ENCODE measurements at places on chromosomes 4 and X.

DNA sequence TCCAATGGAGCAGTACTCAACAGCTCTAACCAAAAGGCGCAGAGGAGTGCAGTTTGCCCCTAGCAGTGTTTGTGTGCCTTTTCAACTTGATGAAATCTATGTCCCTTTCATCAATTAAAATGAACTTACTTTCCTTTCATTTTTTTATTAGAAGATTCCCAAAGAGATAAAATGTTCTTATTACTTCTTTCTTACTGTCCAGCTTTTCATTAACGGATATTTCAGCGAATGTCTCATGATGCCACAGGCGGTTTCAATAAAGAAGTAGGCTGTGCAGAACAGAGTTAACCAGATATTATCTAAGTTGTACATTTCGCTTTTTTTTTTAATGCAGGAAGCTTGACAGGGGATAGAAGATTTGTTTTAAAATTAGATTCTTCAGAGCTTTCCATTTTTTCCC is 3.4 kb upstream of the MAOB start:
- DNase-seq: no peak

GRCh38 chrX:132115792-132116191 is 12.0 kb downstream of the FRMD7 start:
- no peak for DNase-seq

GRCh38 chr4:11506194-11506593 is 77.5 kb upstream of the HS3ST1 start:
- DNase-seq: no peak

DNA sequence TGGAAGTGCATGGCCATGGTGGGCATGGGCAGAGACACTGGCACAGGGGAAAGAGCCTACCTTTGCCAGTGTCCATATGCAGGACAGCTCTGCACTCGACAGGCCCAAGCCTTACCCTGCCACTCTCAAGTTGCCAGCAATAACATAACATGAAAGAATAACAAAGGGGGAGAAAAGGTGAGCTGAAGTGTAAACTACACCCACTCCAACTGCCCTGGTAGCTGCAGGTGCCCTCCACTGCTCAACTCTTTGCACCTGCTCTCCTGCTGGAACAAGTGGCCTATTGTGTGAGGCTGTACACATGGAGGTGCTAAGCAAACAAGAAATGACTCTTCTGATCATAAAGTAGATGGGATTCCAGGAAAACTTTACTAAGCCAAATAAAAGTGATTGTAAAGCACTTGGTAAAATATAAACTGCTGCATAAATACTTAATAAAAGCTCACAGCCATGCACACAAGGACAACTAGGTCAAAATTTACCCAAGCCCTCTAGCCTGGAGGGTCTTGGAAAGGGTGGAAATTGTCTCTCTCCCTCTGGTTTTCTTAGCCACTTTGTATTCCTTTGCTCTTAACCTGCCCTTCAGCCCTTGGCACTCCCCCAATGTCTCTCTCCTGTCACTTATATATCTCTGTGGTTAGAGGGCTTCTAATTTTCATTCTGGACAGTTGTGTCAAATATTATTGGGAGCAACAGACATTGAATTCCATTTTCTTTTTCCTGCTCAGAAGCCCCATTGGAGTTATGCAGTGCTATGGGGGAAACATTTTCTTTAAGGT is 261.2 kb upstream of the GPC4 start:
- no peak for DNase-seq

GRCh38 chr4:19030048-19030447 is 1008.5 kb upstream of the LCORL start:
- no peak for DNase-seq

DNA sequence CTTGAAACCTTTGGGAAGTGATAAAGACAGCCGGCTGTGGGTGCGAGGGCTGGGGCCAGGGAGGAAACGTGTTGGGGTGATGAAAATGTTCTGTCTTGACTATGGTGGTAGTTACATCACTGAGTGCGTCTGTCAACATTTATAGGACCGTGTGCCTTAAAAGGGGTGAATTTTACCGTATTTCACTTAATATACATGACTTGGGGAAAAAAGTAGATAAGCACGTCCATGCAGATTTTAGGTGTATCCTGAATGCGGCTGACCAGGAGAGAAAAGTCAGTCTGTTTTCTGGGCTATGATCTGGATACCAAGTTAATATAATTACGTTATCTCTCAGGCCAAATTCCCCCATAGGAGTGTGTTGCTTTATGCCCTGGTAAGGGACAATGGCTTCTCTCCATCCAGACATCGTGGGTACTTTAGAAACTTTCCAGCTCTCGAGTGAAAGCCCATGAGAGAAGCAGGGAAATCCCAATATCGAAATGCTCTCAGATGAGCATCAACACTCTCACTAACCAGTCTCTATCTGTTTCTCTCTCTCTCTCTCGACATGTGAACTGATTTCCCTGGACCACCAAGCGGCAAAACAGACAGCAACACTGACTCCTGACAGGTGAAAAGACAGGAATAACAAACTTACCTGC is 71.5 kb downstream of the IRF2 start:
- DNase-seq: no peak

- DNase-seq: no peak
These were observed 17.5 kb upstream of the USP9X start for GRCh38 chrX:41067721-41068120.

- no peak for DNase-seq
These were observed 192.7 kb upstream of the C1QTNF7 start for GRCh38 chr4:15235135-15235534.

- DNase-seq: no peak
These were observed 1869.7 kb downstream of the STIM2 start for GRCh38 chr4:28730304-28730703.

DNA sequence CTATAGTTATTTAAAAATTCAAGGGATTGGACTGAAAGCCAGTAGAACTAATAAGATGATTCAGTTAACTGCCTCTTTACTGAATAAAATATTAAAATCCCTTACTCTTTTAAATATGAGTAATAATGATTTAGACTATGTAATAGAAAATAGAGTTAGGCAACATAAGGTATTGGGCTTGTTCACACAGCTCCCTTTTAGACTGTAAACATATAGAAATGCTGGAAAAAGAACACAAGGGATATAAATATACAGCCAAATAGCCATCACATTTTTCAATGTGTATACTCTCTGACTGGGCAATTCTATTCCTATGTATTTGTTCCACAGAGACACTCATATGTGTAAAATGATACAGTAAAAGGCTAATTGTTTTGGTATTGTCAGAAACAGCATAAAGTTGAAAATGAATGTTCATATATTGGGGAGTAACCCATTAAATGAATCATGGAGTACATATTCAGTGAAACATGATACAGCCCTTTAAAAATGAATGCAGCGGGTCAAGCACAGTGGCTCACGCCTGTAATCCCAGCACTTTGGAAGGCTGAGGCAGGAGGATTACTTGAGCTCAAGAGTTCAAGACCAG is 129.8 kb downstream of the TBC1D19 start:
- no peak for DNase-seq

DNA sequence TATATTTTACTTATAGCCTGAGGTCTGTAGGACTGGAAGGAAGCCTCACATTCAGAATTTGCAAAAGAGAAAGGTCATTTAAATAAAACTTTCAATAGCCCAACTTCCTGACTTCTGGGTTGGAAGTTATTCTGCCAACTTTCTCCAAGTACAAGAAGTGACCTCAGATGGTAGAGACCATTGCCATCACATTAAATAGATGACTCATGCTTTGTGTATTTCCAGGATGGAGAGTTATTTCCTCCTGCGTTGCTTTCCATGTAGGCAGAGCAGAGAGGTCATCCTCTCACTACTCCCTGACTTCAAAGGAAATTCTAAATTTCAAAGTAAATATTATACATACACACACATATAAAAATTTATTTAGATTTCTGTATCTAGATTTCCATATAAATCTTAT is 73.0 kb upstream of the NR3C2 start:
- no peak for DNase-seq

- no peak for DNase-seq
These were observed 5.4 kb upstream of the TAPT1 start for GRCh38 chr4:16231570-16232245.

GRCh38 chr4:108276690-108277089 is 108.0 kb upstream of the LEF1 start:
- no peak for DNase-seq

- DNase-seq: no peak
These were observed 213.6 kb downstream of the CBLL2 start for GRCh38 chrX:22486296-22486695.

DNA sequence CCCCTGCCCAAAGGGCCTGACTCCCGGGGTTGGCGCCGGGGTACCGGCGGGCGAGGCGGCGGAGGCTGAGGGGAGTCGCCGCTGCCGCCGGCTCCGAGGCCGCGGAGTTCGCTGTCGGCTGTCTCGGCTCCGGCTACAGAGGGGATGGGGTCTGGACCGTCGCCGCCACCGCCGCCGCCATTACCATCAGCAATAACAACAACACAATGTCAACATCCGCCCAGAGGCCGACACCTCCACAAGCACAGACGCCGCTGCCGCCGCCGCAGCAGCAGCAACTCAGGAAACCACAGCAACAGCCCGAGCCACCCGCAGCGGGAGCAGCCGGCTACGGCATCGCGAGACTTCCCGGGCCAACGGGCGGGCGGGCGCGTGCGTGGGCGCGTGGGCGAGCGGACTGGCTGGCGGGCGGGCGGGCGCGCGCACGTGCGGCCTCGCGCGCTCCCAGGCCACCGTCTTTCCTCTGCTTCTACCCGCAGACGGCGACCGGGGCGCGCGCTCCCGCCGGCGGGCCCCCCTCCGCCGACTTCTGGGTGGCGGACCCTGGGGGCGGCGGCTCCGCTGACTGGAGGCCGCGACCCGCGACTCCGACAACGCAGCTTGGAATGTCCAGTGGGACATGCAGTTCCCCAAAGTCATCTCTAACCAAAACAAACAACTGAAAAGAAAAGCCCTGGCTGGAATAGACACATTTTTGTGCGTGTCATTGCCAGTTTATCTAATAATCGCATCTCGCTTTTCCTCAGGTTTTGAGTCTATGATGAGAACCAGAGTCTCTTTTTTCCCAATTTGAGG is at the start of gene CHIC2:
Gene CHIC2, minus strand, starts transcription at position 289 of the 795 bp plus-strand sequence. CDS start 305 bp downstream, outside the sequence.
- peak; percentile 89 for DNase-seq

GRCh38 chr4:6263526-6264224 is 6.0 kb upstream of the WFS1 start:
- no peak for DNase-seq

GRCh38 chr4:19983072-19983471 is 268.6 kb upstream of the SLIT2 start:
- DNase-seq: no peak

DNA sequence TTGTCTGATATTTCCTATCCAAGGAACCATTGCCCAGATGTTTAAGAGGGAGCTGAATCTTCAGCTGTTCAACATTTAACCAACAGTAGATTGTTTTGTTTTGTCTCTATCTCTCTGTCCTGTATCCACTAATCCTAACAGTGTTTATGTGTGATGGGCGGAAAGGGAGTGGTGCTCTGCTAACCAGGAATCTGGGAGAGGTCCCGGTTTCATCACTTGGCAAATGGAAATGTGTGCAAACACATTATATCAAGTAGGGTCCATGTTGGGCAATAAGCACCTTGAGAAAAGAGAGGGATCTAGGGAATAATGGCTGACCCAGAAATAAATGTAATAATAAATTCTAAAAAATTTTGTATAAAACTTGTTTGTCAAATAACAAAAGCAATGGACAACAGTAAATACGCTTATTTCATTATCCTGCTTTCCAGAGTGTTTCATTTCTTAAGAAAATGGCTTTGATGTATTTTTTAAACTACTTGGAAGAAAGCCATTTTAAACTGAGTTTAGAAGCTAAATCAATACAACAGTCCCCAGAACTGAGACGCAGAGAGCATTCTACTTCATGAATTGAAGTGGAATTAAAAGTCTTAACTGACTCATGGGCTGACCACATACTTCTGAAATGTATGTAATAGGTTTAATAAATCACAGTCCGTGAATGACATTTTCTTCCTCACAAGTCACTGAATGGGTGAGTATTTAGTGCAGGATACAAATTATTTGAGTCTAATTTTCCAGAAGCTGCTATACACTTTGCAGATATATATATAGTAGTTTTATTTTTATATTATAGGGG is 55.8 kb downstream of the EMCN start:
- no peak for DNase-seq

DNA sequence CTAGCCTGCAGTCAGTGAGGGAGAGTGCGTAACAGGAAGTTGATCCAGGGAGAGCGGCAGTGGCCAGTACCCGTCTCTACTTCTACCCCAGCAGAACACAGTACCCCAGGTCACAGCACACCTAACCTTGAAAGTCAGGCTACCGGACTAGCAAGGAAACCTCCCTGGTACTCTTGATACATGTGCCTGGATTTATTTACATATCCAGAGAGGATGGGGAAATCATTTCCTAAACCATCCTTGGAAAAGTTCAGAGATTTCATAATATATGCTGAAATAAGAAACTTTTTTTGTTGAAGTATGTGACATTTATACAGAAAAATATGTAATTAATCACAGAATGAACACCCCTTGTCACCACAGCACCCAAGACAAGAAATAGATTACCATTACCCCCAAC is 24.5 kb downstream of the PRIMPOL start:
- no peak for DNase-seq

- DNase-seq: no peak
These were observed 200.7 kb upstream of the IL15 start for GRCh38 chr4:141435446-141436225.

GRCh38 chr4:116197317-116197809 is 888.0 kb downstream of the TRAM1L1 start:
- no peak for DNase-seq

DNA sequence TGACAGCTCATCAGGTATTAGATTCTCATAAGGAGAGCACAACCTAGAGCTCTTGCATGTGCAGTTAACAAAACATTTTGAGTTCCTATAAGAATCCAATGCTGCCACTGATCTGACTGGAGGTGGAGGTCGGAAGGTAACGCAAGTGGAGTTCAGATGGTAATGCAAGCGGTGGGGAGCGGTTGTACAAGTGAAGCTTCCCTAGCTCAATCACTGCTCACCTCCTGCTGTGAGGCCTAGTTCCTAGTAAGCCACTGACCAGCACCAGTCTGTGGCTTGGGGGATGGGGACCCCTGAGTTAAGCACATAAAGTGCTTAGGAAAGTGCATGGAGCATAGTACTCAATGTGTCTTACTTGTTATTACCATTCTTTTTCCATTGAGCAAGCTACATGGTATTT is 983.2 kb upstream of the IGFBP7 start:
- DNase-seq: no peak

DNA sequence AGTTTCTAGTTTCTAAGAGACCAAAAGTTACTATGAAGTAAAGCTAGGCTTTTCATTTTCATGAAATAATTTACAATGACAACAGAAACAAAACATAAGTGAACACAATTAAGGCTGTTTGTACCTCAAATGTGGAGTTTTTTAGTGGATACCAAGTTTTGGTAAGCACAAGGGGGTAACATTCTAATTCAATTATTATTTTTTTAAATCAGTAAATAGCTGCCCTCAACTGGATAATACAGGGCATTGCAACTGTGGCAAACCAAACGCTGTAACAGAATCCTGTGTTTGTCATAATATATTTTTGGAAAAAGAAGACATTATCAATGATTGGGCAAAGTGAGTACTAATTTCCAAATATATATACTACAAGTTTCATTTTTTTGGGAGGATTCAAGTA is 150.3 kb downstream of the FBXW7 start:
- no peak for DNase-seq

- DNase-seq: no peak
These were observed 103.2 kb downstream of the ENPP6 start for GRCh38 chr4:184114431-184114830.

All from stimulated activated CD4-positive, alpha-beta T cell treated with anti-CD3 and anti-CD28 coated beads, Interleukin-15, amount 100 ng/mL, for 48 hours (primary cell).